ENCODE measurements at places on chromosomes 5 and 9.

- DNase-seq = no peak
These were observed 122.2 kb upstream of the GRAMD2B start for GRCh38 chr5:126301056-126301455.

DNA sequence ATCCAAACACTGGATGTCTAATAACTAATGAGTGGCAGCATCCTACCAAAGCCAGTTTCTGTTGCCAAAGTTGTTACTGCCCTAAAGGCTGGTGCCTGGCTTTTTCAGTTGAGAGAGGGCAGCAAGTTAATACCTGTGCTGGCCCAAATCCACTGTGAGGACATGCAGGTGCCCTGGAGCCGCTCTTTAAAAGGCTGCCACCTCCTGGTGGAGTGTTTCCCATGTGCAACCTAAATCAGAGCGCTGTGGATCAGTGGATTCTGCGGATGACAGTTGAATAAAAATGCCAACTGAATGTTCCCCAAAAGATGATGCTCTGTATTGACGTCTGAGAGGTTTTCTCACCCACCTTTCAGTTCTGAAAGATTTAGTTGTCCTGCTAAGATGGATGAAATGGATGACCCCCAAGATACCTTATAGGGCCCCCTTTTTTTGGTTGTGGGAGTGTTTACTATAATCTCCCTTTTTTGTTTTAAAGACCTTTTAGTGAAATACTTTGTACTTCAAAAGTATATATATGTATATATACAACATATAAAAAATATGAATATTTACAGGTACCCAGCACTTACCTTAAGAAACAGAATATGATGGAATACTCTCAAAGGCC, 146.4 kb downstream of the EGFLAM start:
- no peak for DNase-seq

- no peak for DNase-seq
These were observed 198.1 kb downstream of the NR3C1 start for GRCh38 chr5:143205386-143205785.

GRCh38 chr9:65444943-65445342, 159.9 kb upstream of the FOXD4L5 start:
- DNase-seq = no peak

GRCh38 chr5:952597-953271, 55.9 kb upstream of the NKD2 start:
- no peak for DNase-seq

GRCh38 chr5:51731421-51732029, 348.3 kb downstream of the ISL1 start:
- no peak for DNase-seq

GRCh38 chr5:140217299-140218026, 42.5 kb downstream of the CYSTM1 start:
- DNase-seq = no peak

- DNase-seq = no peak
These were observed at the start of gene MYOZ3 for GRCh38 chr5:150661086-150661485. Gene MYOZ3, plus strand, starts transcription at chr5:150661251. Its CDS starts 1,691 bp downstream, at chr5:150662942.

GRCh38 chr9:2271426-2271825, 256.3 kb downstream of the SMARCA2 start:
- DNase-seq = no peak

DNA sequence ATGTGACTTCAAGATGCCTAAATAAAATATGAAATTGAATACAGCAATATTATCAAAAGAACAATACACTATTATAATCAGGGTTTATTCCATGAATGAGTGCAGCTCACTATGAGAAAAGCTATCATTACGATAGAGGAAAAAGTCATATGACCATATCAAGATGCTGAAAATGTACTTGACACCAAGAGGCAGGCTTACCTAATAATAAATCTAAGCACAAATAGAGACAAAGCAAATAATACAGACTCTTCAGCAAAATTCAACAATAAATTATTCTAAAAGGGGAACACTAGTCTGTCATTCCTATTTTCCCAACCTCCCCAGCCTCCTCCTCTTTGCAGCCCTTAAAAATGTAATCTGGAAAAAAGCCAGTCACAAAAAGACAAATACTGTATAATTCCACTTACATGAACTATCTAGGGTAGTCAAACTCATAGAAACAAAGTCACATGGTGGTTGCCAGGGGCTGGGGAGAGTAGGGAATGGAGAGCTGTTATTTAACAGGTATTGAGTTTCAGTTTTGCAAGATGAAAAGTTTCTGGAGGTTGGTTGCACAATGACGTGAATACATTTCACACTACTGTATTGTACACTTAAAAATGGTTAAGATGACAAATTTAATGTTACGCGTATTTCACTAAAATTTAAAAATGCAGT, 148.4 kb downstream of the NFIB start:
- DNase-seq = no peak

- DNase-seq = no peak
These were observed 11.0 kb upstream of the ZDHHC21 start for GRCh38 chr9:14704281-14704680.

DNA sequence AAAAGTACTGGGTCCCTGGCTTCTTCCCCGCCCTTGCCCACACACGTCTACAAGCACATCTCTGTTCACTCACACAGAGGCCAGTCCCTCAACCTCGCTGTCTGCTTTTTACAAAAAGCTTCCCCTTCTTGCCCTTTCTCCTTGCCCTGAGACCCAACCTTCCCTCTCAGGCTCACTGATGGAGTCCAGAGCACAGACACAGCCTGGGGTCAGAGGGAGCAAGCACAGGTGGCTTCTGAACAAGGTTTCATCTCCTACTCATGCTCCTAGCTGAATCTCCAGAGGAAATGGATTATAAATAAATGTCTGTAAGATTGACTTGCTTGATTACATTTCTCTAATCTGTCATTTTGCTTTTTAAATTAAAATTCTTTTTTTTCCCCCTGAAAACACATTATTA, 101.8 kb downstream of the ICE1 start:
- no peak for DNase-seq

GRCh38 chr9:3916984-3917383, 382.9 kb downstream of the GLIS3 start:
- DNase-seq = no peak

GRCh38 chr5:36371366-36371765, 69.7 kb upstream of the RANBP3L start:
- DNase-seq = no peak

GRCh38 chr5:174849426-174849825, 125.0 kb downstream of the MSX2 start:
- no peak for DNase-seq

DNA sequence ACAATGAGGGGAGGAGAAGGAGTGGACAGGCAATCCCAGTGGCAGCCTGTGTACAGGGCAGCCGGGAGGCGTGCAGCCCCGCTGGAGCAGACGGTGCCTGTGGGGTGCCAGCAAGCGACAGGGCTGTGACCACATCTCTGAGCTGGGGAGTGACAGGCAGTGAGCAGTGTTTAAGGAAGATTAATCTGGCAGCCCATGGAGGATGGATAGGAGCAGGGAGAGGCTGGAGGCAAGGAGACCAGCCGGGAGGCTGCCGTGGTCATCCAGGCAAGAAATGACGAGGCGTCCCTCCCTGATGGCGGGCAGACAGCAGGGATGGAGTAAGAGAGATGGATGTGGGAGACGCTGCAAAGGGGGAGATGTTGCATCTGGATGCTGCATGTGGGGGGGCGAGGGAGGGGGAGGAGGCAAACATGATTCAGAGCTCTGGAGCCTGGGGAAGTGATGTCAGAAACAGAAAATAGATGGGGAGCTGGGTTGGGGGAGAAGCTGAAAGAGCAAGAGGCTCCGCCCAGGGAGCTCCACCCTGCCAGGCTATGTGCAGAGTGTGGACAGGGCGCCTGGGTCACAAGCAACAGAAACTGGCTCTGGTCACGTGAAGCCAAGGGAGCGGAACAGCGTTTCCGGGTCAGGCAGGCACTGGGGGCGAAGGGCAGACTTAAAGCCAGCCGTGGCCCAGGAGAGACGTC, 12.6 kb downstream of the UNC5A start:
- DNase-seq = no peak

DNA sequence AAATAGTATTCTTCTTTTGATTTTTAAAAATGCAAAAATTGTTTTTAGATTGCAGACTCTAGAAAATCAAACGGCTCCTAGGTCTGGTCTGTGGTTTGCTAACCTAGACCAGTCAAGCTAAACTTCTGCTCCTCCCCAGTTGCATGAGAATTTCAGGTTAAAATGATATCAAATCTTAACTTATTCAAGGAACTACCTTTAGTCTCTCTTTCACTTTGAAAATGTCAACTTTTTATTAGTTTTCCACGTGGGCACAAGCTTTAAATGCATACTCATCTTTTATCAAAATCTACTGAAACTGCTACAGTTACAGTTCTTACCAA, 8.8 kb downstream of the CAMK4 start:
- DNase-seq = no peak

DNA sequence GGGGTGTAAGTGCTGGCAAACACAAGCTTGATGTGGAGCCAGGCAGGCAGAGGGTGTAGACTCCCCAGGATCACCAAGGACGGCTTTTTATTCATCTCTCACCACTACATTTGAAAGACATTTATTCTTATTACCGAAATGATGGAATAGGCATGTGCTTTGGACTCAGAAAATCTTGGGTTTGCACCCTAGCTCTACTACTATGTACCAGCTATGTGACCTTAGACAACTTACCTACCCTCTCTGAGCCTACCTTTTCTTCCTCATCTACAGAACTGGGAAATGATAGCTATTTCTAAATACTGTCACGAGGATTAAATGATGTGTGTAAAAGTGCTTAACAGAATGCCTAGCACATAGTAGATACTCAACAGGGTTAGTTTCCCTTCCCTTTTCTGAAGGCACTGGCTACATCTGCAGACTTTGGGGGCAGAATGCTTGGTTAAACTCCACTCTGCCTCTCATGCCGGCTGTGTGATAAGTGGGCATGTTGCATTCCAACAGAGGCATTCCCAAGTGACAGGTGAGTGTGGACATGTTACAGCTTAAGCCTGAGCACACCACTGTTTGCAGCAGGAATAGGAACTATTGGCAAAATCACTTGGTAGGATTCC, 94.8 kb downstream of the SLC1A3 start:
- no peak for DNase-seq

GRCh38 chr5:42813533-42813932, 1.8 kb upstream of the SELENOP start:
- DNase-seq = no peak

DNA sequence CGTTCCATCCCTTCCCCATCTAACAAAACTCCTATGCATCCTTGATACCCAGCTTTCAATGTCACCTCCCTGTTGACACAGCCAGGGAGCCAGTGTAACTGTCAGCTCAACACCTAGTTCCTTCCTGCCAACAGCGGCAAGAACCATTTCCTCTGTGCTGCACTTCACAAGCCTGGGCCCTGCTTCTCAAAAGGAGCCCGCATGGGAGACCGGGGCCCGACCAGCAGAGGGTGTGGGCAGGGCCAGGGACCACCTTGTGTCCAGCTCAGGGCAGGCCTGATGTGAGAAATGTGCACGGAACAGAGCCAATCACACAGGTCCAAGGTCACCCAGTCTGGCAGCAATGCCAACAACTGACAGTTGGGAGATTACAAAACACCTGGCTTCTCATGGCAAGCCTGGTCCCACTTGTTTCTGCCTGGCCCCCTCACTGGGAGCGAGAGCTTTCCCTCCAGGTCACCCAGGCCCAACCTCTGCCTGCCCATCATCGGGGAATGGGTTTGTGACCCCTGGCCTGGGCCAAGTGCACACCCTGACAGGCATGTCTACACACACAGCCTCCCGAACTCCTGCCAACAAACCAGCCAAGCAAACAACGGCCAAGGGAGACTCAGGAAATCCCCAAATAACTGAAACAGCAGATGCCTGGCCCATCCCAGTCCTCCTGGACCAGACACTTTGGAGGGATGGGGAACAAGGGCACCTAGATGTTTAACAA, 3.1 kb downstream of the RNF44 start:
- no peak for DNase-seq

DNA sequence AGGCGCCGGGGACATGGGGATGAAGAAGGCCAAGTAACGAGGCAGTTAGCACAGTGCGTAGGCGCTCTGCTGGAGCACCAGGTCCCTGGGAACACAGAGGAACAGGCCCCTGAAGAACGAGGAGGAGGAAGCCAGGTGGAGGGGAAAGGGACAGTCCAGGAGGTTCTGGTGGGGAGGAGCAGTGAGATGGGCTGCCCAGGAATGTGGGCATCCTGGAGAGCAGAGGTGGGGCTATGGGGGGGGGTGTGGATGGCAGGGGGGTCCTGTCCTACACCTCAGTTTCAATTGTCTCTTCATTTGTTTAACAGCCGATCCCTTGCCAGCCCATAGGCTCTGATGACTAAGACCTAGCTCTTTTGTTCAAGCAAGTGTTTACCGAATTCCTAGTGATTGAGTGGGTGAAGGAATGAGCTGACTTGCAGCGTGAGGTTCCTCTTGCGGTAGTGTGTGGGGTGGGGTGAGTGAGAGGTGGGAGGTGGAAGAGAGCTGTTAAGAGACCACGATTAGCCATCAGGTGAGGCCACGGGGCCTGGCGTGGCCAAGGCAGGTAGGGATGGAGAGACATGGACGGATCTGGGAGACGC, 8.4 kb upstream of the PHYHD1 start:
- DNase-seq = no peak

DNA sequence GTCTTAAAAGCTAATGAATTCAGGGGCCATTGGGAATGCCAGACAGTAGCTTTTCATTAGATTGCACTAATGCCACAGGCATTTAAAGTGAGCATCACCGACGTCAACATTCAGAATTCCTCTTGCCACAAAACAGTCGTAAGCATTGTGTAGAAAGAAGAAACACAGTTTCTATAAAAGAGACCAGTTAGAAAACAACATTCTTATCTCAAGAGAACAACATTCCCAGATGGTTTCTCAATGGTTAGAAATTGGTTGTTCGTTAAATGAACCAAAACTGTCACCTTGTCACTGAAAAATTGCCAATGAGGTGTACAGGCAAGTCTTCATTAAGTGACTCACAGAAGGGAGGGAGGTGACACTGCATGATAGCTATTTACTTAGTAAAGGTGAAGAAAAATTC, 401.6 kb upstream of the PRR16 start:
- DNase-seq = no peak

All from NCI-H2107 (cell line).